ENCODE measurements at places on chromosomes 1 and 21. TPM values are rescaled to one million over a fixed set of nuclear protein-coding genes. Genes with fewer than 3 reads are reported as not detected.

The COL11A1 gene
- total RNA-seq = not detected

The SLAMF8 gene
- total RNA-seq = not detected

The FOXO6 gene
- 0.13 TPM for total RNA-seq

The UFC1 gene
- total RNA-seq = 72.8 TPM

The LORICRIN gene
- not detected for total RNA-seq

- DNase-seq = no peak
These were observed 22.0 kb upstream of the FHAD1 start for GRCh38 chr1:15224974-15225373.

- no peak for DNase-seq
These were observed 4.1 kb downstream of the CRYBG2 start for GRCh38 chr1:26349877-26350244.

DNA sequence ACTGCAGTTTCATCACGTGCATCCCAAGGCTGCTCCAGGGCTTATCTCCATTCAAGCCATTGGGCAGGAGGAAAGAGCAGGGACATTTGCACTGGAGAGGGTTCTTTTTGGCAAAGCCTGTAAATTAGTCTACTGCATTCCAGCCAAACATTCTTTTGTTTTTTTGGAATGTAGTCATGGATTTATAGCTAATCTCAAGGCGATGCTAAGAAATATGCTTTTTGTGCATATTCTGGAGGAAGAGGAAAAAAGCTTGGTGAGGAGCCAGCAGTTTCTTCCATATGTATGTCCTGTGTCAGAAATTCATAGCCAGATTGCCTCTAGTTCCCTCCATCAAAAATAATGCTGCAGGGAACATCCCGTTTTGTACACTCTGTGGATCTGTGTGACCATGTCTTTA lies 221.4 kb downstream of the BACH1 start:
- no peak for DNase-seq

GRCh38 chr1:246142320-246142893 lies 364.7 kb downstream of the SMYD3 start:
- no peak for DNase-seq
